ENCODE measurements at places on chromosomes 6 and 20. TPM values are rescaled to one million over a fixed set of nuclear protein-coding genes. Genes with fewer than 3 reads are reported as not detected.

The LKAAEAR1 gene
- polyA plus RNA-seq, result not detected

The CAGE1 gene
- not detected for polyA plus RNA-seq

DNA sequence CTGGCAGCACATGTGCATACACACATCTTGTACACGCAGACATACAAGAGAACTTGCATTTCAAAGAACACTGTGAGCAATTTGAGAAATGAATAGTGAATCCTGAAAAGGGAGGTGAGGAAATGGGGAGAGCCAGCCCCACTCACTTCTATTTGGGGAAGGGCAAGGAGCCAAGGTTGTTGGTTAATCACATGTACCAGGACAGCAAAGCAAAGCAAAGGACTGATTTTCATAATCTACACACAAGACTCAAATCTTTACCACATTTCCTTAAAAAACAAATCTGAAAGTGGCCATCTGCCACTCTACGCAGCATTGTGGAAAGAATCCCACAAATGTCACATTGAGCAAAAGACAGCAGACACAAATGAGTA lies 35.0 kb upstream of the KIF16B start:
- no peak for DNase-seq

- no peak for DNase-seq
These were observed 93.7 kb upstream of the CBLN4 start for GRCh38 chr20:56098981-56099500.

- no peak for DNase-seq
These were observed 17.9 kb upstream of the MICB start for GRCh38 chr6:31479933-31480535.

- no peak for DNase-seq
These were observed 30.4 kb downstream of the KCNQ5 start for GRCh38 chr6:72651967-72652956.

DNA sequence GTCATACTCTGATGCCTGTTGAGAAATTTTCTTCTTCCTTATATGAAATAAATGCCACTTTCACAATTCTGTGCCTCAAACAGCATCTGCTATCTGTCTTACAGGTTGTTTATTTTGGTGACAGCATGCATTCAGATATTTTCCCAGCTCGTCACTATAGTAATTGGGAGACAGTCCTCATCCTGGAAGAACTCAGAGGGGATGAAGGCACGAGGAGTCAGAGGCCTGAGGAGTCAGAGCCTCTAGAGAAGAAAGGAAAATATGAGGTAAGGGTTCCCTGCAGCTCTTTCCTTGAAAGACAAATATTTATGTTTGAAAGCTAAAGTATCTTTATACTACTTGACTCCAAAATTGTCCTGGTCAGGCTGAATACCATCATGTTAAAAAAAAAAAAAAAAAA lies 15.8 kb downstream of the TSPYL4 start:
- DNase-seq, result no peak

DNA sequence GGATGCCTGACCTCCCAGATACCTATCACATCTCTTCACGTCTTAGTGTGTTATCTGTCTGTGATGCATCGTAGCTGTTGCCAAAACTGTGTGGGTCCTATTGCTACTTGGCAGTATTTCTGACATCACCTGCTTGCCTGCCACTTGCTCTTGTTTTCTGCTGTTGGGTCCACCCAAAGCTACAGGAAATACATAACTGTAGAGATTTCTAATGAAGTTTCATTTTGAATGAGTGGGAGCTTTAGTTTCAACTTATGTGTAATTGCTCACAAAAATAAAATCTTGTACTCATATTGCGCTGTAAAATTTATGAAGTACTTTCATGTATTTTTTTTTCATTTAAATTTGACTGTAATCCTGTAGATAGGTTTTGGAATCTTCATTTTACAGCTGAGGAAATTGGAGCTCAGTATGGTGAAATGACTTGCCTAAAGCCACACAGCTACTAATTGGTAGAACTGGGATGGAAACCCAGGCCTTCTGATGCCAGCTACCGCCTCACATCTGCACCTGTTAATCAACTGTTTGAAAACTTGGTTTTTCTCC lies 113.6 kb upstream of the MAN1A1 start:
- DNase-seq, result no peak

GRCh38 chr20:31497838-31498540 lies 16.3 kb upstream of the HM13 start:
- DNase-seq, result no peak

Measured in naive B cell (primary cell).